ENCODE measurements at places on chromosomes 6 and 20.

- DNase-seq = no peak
Observed at GRCh38 chr6:79665725-79666551, 34.8 kb downstream of the SH3BGRL2 start.

GRCh38 chr6:168362276-168362990 is 42.9 kb upstream of the DACT2 start:
- DNase-seq = no peak

- peak; percentile 4 for DNase-seq
Observed at GRCh38 chr6:28489366-28490204, 26.0 kb downstream of the GPX6 start.

DNA sequence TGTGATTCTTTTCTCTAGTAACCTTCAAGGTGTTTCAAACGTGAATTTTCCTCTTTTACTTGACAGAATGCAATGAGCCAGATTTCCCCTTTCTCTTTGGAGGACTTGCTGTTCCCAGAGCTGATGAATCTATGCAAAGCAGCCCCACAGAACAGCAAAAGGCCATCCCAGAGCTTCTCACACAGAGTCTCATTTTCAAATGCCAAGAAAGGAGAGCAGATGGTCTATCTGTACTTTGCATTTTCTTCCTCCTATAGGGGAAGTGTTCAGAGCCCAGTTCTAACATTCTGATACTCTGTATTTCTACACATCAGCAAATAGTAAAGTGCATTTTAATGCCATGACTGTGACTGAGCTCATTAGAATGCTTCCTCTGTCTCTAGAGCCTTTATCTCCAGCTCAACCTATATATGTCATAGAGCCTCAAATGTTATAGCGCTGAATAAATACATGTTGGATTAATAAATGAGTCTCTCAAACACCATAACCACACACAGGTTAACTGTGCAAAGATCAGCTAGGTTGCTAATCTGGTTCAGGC is 81.8 kb upstream of the EYA4 start:
- no peak for DNase-seq

GRCh38 chr6:140355476-140355875 is 981.0 kb upstream of the CITED2 start:
- no peak for DNase-seq

GRCh38 chr20:54076259-54076658 is 5.9 kb upstream of the BCAS1 start:
- no peak for DNase-seq

DNA sequence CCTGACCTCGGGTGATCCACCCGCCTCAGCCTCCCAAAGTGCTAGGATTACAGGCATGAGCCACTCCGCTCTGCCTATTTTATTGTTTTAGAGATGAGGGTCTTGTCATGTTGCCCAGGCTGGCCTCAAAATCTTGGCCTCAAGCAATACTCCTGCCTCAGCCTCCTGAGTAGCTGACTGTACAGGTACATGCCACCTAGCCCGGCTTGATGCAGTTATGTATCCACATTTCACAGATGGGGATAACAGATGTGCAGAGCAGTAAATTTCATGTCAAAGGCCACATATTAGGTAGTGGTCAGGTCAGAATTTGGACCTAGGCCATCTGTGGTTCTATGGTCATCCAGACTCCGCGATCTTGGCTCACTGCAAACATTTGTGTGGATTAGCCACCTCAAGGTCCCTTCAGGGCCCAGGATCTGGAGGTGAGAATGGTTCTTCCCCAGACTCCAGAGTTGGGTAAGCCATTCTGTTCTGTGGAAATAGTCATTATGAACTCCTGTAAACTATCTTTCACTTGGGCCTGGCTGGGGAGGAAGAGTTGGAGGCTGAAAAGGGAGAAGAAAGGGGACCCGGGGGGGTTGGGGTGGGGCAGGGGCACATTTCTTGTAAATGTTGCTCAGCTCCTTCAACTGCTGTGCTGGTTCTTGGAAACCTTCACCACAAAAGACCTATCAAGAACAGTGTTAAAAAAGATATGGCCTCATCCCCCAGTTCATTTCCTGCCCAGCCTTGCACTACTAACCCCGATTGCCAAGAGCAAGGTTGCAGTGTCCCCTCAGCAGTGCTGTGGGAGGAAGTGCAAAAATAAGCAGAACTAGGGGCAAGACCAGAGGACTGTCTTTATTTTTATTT is 13.0 kb downstream of the PIM1 start:
- DNase-seq = peak; percentile 46

DNA sequence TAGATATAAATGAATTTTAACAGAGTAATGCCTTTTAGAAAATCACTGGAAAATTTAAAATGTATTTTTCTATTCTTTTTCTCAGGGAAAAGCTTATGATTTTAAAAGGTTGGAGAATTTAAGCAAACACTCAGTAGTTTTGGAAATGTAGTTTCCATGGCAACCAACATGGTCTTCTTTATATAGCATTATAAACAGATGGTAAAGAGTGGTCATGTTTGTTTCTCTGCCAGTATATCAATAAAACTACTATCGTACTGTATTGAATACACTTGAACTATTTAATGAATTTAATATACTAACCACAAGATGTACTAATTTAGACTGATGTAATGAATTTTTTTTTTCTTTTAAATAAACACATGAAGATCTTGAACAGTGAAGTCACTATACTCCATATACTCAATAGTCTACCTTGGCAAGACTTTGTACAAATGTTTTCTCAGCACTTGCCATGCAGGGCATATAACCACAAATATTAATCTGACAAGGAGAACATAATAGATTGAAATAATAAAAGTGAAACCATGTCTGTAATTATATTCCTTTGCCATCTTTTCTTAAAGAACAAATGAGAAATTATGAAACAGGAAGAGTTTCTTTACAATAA is 105.5 kb downstream of the PDSS2 start:
- no peak for DNase-seq

DNA sequence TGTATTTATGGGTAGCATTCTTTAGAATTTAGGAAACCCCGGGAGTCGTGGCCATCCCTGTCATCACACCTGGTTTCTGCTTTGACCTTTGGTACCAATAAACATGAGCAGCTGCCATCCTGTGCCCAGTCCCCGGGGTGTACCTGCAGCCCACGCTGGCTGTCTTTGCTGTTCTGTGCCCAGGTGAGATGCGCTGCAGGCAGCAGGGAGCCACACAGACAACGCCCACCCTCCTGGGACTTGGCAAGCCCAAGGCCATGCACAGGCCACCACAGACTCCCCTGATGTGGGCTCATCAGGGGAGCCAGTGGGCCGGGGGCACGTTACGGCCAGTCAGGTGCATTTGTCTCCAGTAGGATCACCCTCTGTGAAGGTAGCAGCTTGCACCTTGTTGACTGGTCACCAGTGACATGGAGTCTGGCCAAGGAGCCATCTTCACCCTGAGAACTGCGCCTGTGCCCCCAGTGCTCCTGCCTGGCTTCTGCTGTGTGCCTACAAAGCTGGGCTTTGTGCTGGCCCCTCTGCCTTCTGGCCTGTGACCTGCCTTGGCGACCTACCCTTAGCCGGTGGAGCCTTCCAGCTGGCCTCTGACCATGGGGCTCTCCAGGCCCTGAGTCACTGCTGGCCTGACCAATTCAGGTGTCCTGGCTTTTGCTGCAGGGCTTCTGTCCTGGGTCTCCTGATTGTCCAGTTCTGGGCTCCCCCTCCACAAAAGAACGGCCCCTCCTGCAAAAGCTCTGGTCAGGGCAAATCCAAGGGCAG is 14.2 kb upstream of the UNC93A start:
- DNase-seq = no peak

DNA sequence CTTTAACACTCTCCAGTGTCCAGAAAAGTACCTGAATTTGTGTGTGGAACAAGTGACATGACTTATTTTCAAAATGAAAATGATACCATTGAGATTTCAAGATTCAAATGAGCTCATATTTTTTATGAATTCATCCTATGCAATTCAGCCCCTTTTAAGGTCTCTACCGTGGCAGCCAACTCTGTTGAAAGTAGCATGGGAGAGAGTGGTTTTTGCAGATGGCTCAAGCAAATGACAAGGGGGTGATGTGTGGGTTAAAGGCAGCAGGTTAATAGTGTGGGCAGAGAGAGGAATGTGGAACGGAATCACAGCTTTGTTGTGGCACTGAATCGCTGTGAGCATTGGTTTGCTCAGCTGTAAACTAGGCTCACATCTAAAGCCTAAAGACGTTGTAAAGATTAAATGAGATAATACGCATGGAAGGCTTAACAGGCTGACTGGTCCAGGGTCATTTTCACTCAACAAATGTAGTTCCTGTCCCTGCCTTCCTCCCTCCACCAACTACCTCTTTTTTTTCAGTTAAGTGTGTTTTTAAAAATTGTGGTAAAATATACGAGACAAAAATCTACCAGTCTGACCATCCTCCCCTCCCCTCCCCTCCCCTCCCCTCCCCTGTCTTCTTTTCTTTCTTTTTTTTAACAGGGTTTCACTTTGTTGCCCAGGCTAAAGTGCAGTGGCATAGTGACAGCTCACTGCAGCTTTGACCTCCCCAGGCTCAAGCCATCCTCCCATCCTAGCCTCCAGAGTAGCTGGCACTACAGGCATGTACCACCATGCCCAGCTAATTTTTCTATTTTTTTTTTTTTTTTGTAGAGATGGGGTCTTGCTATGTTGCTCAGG is 114.7 kb upstream of the ZNF217 start:
- no peak for DNase-seq

GRCh38 chr6:41036186-41036585 is 2.8 kb downstream of the UNC5CL start:
- DNase-seq = no peak

DNA sequence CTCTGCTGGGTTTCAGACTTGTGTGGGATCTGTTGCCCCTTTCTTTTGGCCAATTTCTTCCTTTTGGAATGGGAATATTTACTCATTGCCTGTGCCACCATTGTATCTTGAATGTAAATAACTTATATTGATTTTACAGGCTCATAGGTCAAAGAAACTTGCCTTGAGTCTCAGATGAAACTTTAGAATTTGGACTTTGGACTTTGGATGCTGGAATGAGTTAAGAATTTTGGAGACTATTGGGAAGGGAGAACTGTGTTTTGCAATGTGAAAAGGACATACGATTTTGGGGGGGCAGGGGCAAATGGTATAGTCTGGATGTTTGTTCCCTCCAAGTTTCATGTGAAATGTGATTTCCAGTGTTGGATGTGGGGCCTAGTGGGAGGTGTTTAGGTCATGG is 62.6 kb upstream of the TNFRSF21 start:
- no peak for DNase-seq

DNA sequence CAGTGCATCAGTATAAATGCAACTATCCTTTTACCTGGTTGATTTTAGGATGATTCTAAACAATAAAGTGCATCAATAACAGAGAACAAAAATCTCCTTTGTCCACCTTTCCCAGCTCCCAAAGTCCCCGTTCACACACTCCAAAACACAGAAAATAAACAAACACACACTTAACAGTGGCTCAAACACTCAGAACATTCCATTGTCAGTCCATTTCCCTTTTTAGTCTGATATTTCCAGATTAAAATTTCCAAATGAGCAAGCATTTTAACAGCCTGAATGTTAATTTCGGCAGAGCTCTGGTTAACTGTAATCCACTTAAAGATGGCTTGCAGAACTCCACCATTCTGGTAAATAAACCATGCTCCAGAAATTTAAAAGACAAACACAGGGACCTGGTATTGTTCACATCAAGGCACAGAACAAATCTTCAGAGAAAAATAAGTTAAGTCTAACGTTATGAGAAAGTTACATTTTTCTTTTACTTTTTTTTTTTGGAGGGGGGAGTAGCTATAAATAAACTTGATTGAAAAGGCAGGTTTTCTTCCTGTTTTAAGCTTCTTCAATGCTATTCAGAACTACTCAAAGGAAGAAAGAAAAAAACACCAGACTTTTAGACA is 100.8 kb downstream of the DST start:
- no peak for DNase-seq

- no peak for DNase-seq
Observed at GRCh38 chr20:32532246-32532645, 52.9 kb downstream of the NOL4L start.

GRCh38 chr20:43570496-43570895 is 11.7 kb downstream of the SGK2 start:
- no peak for DNase-seq

GRCh38 chr6:160258346-160259142 is at the start of gene SLC22A2:
TSS of gene SLC22A2 (minus strand) at chr6:160258821. CDS start at chr6:160258757, 64 bp downstream.
- no peak for DNase-seq

DNA sequence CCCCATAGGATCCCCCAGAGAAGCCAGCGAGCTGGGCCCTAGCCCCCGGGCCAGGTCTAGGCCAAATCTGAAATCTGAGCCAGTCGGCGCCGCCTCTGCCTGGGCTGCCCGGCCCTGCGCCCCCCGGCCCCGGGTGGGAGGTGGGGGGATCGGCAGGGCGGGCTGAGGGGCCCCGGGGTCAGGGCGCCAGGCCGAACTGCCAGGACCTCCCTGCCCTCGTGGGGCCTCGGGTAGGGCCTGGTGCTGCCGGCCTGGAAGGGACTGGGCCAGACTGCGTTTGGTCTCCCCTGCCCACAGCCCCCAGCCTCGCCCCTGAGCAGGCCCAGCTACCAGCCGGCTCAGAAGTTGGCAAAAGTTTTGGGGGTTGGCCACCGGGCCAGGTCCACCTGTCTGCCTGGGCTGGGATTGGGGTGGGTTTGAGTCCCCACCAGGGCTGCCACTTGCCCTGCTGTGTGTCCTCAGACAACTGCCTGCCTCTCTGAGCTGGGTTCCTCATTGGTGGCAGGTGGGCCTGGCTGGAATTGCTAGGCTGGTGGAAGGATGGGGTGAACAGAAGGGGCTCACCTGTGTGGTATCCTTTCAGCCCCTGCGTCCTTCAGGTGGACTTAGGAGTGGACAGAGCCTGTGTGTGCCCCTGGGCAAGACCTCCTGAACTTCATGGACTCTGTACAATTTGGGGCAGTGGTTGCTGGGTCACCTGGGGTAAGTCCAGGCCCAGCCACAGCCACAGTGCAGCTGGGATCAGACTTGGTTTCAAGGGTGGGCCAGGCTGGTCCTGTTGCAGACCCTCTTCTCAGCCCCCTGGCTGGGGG is 801 bp downstream of the SRC start:
- DNase-seq = no peak

- DNase-seq = no peak
Observed at GRCh38 chr20:13274275-13274861, 53.3 kb downstream of the ISM1 start.

- DNase-seq = peak; percentile 15
Observed at GRCh38 chr6:170444056-170444591, 109.0 kb downstream of the PSMB1 start.

GRCh38 chr6:150320442-150320841 is 48.4 kb upstream of the IYD start:
- no peak for DNase-seq

- no peak for DNase-seq
Observed at GRCh38 chr20:2210646-2211552, 84.9 kb upstream of the TGM3 start.

All from stimulated activated CD8-positive, alpha-beta memory T cell treated with anti-CD3 and anti-CD28 coated beads, Interleukin-2, amount 100 ng/mL, for 1 hour (primary cell).